ENCODE measurements at places on chromosomes 16 and 17.
A peak's percentile ranks its signal among the peaks of the same experiment; 100 is the strongest.

DNA sequence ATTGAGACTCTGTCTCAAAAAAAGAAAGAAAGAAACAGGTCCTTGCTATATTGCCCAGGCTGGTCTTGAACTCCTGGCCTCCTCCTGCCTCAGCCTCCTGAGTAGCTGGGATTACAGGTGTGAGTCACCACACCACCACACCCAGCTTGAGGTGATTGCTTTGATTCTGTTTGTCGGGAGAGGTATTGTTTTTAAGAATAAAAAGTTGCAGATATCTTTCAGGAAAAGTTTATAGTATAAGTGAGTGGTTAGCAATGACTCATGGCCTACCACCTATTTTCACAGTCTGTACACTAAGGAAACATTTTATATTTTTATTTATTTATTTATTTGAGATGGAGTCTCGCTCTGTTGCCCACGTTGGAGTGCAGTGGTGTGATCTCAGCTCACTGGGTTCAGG, 45.0 kb downstream of the RHOT1 start:
- no peak for DNase-seq

DNA sequence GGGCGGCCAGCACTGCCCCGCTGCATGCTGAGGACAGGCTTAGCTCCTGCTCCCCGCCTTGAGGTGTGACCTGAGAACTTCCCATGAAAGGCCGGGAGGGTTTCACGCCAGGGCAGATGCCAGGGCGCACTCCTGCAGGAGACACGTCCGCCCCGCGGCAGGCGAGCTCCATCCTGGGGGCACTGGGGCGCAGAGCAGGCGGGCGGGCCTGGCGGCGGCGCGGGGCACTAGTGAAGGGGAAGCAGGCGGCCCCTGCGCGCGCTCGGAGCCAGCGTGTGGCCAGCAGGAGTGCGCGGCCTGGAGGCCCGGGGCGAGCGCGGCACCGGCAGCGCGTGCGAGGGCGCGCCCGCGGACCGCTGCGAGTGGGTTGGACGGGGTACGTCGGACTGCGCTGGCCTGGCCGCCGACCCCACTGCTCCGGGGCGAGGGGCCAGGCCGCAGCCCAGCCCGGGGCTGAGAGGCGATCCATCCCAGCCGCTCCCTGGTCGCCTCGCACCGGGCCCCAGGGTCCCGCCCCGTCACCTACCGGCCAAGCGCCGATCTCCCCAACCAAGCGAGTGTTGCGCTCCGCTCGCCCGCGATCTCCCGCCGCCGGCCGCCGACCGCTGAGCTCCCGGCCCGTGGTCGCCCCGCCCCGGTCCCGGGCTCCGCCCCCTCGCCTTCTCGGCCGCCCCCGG, at the start of gene MAP3K14:
Gene MAP3K14, minus strand, starts transcription at position 587 of the 677 bp plus-strand sequence. CDS start 26,275 bp downstream, outside the sequence.
- DNase-seq = peak; percentile 34

DNA sequence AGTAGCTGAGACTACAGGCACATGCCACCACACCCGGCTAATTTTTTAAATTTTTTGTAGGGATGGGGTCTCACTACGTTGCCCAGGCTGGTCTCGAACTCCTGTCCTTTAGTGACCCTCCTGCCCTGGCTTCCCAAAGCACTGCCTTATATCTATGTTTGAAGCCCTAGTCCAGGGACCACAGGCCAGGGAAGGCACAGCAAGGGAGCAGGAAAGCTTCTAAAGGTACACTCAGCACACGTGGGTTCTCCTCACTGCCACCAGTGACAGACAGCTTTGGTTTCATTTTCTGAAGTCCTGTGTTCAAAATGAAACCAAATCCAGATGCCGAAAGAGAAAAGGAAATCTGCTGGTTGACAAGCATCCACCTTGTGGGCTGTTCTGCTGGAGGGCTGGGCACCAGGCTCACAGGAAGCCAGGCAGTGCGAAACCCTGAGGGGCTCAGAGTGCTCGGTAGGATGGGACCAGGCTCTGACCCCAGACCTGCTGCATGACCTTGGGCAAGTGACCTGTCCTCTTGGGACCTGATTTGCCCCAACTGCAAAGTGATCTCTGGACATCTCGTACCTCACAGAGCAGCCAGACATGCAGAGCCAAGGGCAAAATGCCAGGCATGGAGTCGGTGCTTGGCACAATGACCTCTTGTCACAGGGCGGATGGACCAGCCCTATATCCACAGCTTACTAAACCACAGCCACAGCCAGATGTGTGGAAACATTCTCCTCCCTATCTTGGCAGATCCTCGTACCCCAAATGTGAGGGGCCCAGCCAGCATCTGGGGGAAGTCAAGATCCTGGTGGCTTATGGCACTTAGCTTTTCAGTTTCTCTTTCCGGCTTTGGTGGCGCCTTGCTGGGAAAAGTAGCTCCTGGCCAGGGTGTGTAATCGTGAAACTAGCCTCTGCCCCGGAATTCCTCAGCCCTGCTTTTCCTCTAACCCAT, 2.8 kb upstream of the SOCS1 start:
- no peak for DNase-seq

DNA sequence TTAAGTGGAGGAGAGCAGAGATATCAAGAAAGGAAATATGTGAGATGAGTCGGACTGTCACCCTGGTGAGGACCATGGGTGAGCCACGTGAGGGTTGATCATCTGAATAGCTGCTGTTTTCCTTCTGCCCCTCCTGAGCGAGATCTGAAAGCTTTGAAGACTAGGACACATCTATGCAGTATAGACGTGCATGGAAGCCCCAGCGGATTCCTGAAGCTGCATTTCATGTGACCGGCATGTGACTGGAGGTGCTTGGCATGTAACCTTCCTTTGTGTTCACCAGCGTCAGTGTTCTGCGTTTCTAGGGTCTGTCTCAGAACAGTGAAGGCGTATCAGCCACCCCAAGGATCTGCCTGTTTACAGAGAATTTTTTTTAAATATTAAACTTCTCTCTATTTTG, 75.1 kb downstream of the MSI2 start:
- DNase-seq = no peak

All from activated T-helper 1 cell treated with anti-CD3 and anti-CD28 coated beads, Interleukin-2, amount 50 U/mL, for 16 hours (primary cell).